H1 (cell line): ENCODE measurements at places on chromosomes 7 and 10. TPM values are rescaled to one million over a fixed set of nuclear protein-coding genes. Genes with fewer than 3 reads are reported as not detected.
A peak's percentile ranks its signal among the peaks of the same experiment; 100 is the strongest.

The CPA1 gene
- 0.06 TPM in 1 of 2 replicates, not detected in the other for polyA plus RNA-seq

The IFIT1B gene
- not detected in 2 replicates for polyA plus RNA-seq

DNA sequence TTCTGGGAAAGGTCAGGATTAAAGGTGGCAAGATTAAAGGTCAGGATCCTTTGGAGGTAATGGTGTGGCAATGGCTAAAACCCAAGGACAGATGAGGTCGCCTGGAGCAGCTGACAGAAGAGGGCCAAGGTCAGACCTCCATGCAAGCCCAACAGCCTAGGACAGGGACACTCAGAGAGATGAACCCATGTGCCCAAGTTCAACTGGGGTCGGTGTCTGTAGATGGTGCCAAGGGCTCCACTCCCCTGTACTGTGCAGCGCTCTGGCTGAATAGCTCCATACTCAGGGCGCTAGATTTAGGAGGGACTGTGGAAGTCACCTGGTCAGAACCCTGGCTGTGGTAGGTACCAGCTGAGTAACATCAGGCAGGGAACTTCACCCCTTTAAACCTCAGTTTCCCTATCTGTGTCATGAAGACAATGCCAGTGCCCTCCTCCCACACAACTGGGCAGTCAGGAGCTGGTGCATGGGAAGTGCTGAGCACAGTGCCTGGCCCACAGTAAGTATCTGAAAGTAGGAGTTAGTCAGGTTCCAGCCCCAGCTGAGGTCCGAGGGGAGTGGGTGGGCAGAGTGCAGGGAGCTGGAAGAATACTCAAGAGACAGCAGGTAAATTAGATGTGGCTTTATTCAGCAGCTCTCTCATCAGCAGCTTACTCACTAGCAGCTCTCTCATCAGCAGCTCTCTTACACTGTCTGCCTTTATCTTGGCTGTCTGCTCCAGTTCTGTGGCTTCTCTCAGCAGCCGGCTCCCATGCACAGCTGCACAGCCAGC, 327.1 kb downstream of the GLRX3 start:
- peak; percentile 16 for DNase-seq

- DNase-seq, result peak; percentile 57
These were observed 344.2 kb upstream of the ADARB2 start for GRCh38 chr10:2081501-2081900.

The CABCOCO1 gene
- not detected in 2 replicates for polyA plus RNA-seq

DNA sequence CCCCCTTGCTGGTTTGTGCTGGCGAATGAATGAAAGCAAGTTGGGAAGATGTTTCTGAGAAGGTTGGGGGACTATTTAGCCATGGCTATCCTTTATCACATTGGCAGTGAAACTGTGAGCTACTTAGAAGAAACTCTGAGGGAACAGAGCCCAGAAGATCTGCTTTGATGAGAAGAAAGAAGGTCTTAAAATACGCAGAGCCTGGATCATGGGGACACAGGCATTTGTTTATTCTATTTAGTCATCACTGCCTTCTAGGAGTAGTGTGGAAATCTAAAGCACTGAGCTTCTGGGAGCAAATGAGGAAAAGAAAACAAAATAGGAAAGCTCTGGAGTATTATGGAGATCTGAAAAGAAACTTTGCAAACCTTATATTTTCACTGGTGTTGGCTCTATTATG, 28.5 kb downstream of the CPED1 start:
- no peak for DNase-seq

GRCh38 chr10:110415809-110416208, 81.9 kb upstream of the DUSP5 start:
- DNase-seq, result no peak

The OR2AE1 gene
- polyA plus RNA-seq, result not detected in 2 replicates

GRCh38 chr7:29865526-29865925, 59.2 kb downstream of the WIPF3 start:
- DNase-seq, result no peak

The TWIST1 gene
- polyA plus RNA-seq, result 0.29 and 0.75 TPM in 2 replicates

GRCh38 chr7:47454974-47455871, 126.7 kb downstream of the TNS3 start:
- no peak for DNase-seq

DNA sequence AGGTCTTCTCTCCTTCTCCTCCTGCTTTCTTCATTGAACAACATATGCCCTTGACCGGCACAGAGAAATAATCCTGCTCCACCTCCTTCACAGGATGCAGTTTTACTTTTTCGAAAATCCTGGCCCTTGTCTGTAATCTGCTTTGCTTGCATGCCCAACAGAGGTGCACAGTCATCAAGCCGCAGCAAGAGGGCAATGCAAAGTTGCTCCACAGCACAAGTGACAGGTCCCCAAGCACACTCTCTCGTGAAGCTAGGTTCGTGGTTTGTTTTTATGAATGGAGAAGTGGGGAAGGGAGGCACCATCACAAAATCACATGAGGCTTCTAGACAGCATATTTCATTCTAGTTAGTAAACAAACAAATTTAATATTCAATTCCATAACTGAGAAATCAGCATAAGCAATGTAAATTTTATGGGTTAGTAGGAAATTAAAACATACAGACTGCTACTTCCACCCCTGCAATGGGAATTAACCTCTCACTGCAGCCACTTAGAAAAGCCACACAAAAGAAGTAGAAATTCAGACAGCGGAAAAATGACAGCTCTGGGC, 178.8 kb downstream of the TPK1 start:
- no peak for DNase-seq

The BLOC1S2 gene
- 13.4 and 25.1 TPM in 2 replicates for polyA plus RNA-seq

GRCh38 chr10:18149196-18149800, 9.1 kb downstream of the CACNB2 start:
- no peak for DNase-seq
